ENCODE measurements at places on chromosomes 5 and 9.

DNA sequence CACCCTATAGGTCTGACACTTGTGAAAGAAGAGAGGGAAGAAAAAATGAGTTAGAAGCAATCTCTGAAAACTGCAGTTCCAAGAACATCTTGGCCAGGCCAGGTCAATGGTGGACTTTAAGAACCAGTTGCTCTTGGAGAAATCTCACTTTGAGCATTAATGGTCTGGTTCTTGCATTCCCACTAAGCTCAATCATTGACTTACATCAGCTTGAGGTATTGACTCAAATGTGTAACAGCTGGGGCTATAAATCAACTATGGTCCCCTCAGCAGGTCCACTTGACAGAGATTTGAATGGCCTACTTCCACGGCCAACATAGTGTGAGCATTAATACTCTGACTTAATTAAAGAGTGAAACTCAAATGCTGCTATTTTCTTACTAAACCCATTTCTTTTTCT lies 357.8 kb upstream of the RGMB start:
- no peak for DNase-seq

DNA sequence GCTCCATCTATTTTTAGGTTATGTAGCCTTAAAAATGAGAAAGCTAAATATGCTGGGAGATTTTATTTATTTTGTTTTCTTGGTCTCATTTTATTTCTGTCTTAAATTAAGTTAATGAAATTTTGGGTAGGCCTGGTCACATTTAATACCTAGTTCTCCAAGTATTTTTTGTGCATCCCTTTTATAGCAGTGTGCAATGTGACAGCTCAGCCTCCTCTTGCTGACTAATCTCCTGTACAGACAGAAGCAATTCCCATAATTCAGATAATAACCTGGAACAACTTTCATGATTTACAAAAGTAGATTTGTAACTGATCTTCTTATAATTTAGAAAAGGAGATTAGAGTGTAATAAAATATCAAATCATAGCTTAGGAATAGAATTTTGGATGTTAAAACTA lies 403.9 kb downstream of the ADGRV1 start:
- no peak for DNase-seq

GRCh38 chr5:117892360-117892759 lies 1096.0 kb downstream of the DTWD2 start:
- DNase-seq = no peak

DNA sequence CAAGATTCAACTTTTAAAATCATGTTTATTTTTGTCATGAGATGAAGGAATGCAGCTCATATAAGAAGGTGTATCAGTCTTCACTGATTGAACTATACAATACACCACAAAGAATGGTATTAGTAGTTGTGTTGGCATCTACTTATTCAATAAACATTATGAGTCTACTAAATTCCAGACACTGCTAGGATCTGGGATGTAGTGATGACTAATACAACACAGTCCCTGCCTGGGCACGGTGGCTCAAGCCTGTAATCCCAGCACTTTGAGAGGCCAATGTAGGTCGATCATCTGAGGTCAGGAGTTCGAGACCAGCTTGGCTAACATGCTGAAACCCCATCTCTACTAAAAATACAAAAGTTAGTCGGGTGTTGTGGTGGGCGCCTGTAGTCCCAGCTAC lies 171.4 kb upstream of the NFIB start:
- no peak for DNase-seq

- no peak for DNase-seq
Measured at GRCh38 chr9:132556714-132557113, 25.7 kb upstream of the BARHL1 start.
